ENCODE measurements at places on chromosomes 11 and 22.

- DNase-seq: no peak
These were observed 727 bp upstream of the SCARF2 start for GRCh38 chr22:20438427-20438677.

DNA sequence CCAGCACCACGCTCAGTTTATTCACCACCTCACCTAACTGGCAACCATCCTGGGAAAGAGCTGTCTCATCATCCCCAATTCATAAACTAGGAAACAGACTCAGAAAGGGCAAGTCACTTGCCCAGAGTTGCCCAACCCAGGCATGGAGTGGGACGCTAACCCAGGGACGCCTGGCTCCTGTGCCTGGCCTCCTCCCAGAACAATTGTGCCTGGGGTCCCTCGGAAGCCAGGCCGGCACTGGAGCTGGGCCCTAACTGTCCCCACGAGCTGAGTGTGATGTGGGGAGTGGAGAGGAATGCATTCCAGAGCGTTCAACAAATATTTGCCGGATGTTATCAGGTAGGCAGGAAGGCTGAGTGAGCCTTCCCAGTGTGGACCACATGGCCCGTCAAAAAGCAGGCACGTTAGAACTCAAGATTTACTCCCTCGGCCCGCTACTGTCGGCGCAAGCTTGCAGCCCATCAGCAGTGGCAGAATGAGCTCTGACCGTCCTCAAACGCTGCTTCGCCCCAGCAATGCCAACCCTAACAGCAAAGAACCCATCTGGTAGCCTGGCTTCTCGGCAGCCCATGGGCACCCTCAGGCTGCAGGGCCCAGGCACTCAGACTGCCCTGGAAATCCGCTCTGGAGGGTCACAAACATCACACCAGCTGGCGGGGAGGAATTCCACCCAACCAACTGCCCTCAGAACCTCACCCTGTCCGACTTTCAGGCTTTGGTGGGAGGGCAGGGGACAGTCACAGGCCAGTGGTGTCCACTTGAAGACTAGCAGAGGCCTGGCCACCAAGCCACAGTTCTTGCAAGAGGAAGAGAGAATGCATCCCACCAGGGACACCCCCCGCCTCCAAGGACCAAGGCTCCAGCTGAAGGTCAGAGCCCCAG is 35.6 kb downstream of the MYH9 start:
- DNase-seq: no peak

DNA sequence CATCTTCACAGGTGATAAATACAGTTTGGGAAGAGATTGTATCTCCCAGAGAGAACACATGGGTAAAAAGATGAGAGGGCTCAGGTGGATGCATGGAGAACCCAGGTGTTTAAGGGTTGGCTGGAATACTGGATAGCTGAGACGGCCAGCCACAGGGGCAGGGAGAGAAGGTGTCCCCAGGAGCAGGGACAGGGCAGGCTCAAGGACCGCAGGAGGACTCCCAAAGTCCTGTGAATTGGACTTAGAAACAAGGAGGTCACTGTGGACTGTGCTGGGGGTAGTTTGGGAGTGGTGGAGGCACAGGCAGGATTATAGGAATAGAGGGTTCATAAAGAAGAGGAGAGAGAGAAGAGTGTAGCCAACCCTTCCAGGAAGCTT is 103.8 kb upstream of the PARVA start:
- no peak for DNase-seq

GRCh38 chr11:119185981-119186634 is 833 bp downstream of the NHERF4 start:
- DNase-seq: no peak

DNA sequence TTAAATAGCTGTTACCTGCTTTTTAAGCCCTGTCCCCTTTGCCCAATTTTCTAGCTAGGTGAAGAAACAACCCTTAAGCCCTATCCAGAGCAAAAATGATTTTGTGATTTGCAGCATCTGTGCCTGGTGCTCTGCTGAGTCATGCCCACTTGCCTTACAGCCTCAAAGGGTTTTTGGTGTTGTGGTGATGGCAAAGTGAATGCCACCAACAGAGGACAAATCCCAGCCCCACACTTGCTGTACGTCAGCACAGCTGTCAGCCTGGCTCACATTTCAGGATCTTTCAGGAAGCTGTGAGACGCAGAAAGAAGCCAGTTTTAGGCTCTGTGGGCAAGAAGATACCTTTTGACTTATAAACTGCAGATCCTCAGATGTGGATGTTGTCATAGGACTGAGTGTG is 401.7 kb downstream of the TENM4 start:
- DNase-seq: no peak

DNA sequence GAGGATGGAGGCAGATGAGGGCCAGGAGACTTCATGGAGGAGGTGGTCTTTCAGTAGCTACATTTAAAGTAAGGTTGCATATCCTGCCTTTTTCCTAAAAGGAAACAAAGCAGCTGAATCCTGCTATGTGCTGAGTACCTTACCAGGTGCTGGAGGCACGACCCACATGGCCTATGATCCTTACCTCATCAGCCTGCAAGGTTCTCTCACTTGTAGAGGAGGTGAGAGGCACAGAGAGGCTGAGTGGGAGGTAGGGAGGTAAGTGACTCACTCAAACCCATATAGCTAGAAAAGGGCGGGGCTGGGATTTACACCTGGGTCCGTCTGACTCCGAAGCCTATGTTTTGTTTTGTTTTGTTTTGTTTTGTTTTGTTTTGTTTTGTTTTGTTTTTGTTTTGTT is 75.8 kb downstream of the BUD13 start:
- no peak for DNase-seq

- DNase-seq: no peak
These were observed 101.9 kb upstream of the ANO3 start for GRCh38 chr11:26229981-26230380.

DNA sequence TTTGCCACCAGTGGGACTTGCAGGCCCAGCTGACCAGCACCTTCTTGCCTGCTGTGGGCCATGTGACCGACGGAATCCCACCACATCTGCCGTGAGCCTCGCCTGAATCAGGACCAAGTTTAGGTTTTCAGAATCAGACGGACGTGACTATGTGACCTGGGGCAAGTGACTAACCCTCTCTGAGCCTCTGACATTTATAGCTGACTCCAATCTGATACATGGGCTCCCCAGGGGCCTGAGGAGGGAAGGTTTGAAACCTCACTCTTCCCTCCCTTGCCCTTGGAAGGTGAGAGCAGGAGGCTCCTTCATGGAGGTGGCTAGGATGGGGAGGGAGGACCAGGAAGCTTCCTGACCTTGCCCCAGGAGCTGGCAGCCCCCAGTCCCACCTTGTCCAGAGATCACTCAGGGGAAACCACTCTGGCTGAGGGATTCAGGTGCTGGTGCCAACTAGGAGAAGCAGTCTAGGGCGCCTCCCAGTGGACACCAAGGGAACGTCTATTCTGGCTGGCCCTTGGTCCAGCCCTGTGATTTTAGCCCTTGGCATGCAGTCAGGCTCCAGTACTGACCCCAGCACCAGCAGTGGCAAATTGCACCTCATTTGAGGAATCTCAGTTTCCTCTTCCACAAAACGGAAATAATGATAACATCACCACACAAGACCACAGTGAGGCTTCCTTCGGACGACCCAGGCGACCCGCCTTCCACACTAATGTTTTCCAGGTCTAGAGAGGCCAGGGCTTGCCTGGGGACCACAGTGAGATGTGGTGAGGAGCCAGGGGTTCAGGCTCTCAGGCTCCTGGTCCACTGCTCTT is 47.2 kb upstream of the SYT7 start:
- no peak for DNase-seq

DNA sequence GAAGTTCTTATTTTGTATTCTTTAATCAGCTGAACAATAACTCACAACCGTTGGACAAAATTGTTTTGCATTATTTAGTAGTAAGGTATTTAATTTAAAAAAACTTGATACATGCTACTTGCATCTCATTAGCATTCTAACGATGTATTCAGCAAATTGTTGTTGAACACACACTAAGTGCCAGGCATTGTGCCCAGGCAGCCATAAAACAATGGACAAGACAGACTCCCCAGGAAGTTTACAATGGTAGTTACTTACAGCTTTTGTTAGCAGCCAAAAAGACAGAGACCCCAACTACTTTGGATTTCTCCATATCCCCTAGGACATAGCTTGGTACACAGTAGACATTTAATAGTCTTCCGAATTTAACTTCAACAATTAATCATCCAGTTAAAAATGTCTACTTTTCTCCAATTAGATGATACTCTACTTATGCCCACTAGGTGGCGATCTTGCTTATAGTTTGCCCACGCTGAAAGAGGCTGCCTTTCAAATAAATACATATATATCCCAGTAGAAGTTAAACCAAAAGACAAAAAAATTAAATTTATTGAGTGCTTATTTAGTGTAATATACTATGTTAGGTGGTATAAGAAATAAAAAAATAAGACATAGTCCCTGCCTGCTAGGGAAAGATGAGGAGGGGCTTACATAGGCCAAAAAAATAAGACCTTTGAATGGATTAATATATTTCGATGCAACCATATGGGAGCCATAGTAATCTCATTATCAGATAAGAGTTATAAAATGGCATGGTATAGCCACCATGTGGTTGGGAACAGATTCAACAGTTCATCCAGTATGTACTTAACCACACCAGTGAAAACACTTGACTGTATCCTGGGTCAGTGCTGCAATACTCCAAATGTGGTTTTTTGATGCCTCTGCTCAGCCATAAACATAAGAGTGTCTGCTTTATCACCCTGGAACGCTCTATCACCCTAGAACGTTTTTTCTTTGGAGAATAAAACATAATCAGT is 2.0 kb upstream of the FJX1 start:
- no peak for DNase-seq

DNA sequence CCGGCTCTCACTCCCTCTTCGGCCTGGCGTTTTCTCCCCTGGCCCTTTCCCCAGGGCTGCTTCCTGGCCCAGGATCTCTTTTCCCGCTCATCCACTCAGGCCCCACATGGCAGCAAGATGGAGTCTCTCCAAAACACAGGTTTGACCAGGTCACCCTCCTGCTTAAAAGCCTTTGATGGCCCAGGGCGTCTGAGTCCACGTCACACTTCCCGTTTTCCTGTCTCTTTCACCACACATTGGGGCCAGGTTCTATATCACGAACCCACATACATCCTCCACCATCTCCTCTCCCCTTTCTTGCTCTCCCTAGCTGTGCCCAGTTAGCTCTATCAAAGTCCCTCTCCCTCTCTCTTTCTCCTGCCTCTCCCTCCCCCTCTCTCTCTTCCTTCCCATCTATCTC is 7.8 kb upstream of the LRRC32 start:
- no peak for DNase-seq

DNA sequence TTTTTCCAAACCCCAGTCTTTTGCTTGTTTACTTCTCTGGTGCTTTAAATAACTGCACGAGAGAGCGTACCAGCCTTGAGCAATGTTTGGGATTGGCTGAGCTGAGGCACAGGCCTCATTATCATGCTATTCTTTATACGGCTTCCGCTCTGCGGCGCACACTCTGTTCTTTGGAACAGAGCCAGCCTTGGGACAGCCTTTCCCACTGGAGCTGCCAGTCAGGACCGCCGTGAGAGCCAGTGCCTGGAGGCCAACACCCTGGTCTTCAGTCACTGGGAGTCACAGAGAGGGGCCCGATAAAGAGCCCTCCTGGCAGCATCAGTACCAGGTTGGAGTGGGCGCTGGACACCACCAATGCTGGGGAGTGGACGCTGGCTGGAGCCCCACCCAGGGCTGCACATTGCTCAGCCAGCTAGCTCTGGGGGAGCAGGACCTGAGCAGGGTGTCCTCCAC is 125.6 kb downstream of the BCR start:
- DNase-seq: no peak

- no peak for DNase-seq
These were observed 208.7 kb upstream of the ZC3H12C start for GRCh38 chr11:109884501-109884900.

DNA sequence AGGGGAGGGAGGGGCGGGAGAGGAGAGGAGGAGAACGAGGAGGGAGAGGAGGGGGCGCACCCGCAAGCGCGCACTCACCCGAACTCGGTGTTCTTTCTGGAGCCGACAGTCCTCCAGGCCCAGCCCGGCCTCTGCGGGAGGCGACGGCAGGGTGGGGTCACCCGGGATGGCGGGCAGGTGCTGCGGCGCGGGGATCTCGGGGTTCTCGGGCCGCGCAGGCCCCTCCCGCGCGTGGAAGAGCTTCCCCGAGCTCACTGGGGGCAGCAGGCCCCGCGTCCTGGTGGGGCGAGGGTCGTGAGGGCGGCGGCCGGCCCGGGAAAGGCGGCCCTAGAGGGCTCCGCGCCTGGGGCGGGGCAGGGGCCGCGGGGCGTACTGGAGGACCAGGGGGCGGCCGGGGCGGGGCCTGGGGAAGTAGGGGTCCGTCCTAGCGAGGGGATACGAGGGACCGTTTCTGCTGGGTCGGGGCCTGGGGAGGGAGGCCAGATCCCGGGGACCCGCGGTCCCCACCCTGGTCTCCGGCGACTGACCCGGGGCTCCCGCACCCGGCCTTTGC is 5.2 kb downstream of the LMNTD2 start:
- no peak for DNase-seq

DNA sequence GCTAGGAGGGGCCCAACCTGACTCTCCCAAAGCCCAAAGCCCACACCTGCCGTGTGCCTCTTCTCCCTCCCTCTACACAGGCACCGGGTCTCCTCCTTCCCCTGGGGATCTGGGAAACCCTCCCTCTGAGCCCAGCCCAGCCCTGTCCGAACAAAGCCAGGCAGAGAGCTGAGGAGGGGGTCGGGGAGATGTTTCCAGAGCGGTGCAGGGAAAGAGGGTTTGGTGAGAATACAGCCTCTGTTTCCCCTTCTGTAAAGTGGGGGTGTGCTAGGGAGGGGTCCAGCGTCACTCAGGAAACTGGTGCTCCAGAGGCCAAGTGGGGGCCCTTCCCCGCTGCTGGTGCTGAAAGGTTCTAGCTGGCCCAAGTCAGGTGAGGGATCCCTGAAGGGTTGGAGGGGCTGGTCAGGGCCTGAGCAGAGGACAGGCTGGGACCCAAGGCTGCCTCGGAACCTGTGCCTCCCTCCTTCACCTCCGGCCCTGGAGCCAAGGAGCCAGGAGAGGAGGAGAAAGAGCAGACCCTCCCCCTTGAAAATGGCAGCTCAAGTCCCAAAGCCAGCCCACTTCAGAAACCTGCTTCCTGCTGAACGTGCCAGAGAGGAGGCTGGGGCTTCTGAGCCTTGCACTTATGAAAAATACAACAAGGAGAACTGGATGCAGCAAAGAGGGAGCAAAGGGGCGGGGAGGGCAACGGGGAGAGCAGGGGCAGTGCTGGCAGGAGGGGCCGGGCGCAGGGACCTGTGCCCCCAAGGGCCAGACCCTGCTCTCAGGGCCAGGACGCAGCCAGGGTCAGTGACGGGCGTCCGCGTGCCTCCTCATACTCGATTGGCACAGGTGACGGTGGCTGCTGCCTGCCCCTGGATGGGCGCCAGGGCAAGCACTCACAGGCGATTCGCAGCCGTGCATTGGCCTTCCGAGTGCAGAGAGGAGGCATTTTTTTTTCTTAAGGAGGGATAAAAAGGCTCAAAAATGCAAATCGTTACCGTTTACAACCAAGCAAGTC is 43.2 kb downstream of the MACROD1 start:
- DNase-seq: no peak

Measured in activated T-helper 9 cell treated with anti-CD3 and anti-CD28 coated beads, Interleukin-2, amount 50 U/mL, for 16 hours (primary cell).